B cell (primary cell): ENCODE measurements at places on chromosomes 5 and 9. TPM values are rescaled to one million over a fixed set of nuclear protein-coding genes. Genes with fewer than 3 reads are reported as not detected.
A peak's percentile ranks its signal among the peaks of the same experiment; 100 is the strongest.

- H3K27ac ChIP-seq: no peak overlapping the region
- no peaks in the 10 kb centered on the region for H3K27me3 ChIP-seq
- H3K4me1 ChIP-seq: no peaks in the 10 kb centered on the region
- no peak for DNase-seq
Observed at GRCh38 chr5:78675956-78676730, 27.6 kb upstream of the LHFPL2 start.

GRCh38 chr9:137778914-137779313, 98.7 kb upstream of the CACNA1B start:
- no peak overlapping the region for H3K4me3 ChIP-seq
- no peaks in the 10 kb centered on the region for H3K27me3 ChIP-seq
- H3K4me1 ChIP-seq: no peaks in the 10 kb centered on the region

GRCh38 chr9:101434998-101435397, 576 bp downstream of the ALDOB start:
- H3K27ac ChIP-seq: no peak overlapping the region
- H3K4me3 ChIP-seq: no peak overlapping the region
- H3K4me1 ChIP-seq: no peaks in the 10 kb centered on the region
- no peak for DNase-seq
- no peaks in the 10 kb centered on the region for H3K27me3 ChIP-seq

- H3K4me3 ChIP-seq: no peak overlapping the region
- no peaks in the 10 kb centered on the region for H3K36me3 ChIP-seq
- H3K27me3 ChIP-seq: no peaks in the 10 kb centered on the region
- H3K27ac ChIP-seq: no peak overlapping the region
- DNase-seq: no peak
Observed at GRCh38 chr9:136160995-136161610, 42.4 kb upstream of the TMEM250 start.

DNA sequence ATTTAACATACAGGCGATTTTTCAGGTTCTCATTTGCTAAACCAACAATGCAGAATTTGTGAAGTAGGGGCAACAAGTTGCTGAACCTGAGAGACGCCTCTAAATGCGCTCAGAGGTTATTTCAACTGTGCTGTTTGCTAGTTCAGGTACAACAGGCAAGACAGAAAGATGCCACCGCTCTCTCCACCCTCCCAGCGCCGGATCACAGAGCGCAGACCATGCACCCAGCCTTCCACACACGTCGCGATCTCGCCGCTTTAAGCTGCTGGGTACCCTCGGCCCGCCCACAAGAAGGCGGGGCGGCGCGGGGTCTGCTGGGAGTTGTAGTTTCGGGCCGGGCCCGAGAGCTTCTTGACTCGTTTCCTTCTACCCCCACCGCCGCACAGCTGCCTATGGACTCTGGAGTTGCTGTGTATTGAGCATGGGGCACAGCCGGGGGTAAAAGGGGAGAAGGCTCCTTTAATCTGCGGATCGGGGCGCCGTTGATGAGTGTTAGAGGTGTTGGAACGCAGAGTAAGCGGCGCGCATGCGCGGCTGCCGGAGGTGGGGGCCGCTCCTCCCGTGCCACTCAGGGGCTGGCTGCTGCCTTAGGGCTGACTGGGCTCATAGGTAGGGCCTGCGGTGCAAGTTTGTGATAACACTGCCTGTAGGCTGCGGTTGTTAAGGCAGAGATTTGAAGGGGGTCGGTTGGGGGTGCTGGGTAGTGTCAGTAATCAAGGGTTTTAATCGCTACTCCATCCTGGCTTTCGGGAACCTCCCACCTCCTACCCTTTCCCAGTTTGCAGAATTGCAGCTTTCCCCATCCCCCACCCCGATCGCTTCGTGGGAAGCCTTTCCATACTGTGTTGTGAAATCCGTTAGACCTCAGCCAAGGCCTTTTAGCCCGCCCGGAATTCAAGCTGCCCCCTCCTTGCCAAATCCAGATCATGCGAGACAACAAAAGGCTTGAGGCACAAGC, 40.3 kb upstream of the ABCA1 start:
- DNase-seq: peak; percentile 92
- H3K36me3 ChIP-seq: no peaks in the 10 kb centered on the region
- H3K27ac ChIP-seq: no peak overlapping the region
- H3K27me3 ChIP-seq: no peaks in the 10 kb centered on the region
- H3K4me1 ChIP-seq: peaks cover 14% of the 10 kb centered on the region

GRCh38 chr5:111553868-111554267, 41.5 kb upstream of the STARD4 start:
- DNase-seq: no peak
- no peaks in the 10 kb centered on the region for H3K27me3 ChIP-seq
- H3K4me3 ChIP-seq: no peak overlapping the region
- no peak overlapping the region for H3K27ac ChIP-seq

GRCh38 chr5:31937226-31937625, 236.9 kb downstream of the GOLPH3 start:
- no peaks in the 10 kb centered on the region for H3K4me1 ChIP-seq
- H3K36me3 ChIP-seq: no peaks in the 10 kb centered on the region
- DNase-seq: no peak
- H3K27me3 ChIP-seq: no peaks in the 10 kb centered on the region

DNA sequence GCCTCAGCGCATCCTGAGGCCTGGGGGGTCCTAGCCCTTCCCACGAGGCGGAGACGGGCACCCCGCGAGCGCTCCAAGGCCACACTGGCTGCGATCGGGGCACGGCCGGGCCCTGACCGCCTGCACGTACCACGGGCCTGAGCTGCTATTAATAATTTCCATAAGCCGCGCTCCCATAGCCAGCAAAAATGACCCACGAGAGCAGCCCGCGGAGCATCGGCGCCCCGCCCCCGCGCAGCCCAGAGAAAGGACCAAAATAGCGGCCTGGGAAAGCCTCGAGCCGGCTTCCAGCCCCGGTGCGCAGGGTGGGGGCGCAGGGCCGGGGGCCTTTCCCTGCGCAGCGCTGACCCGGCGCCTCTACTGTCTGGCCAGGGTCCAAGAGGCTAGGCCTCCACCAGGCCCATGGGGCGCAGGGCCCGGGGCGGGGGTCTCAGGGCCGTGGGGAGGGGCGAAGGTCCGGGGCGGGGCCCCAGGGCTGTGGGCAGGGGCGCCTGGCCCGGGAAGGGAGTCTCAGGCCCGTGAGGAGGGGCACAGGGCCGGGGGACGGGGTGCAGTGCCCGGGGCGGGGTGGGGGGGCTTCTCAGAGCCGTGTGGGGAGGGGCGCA, 54.4 kb downstream of the EXD3 start:
- no peak for DNase-seq
- no peak overlapping the region for H3K27ac ChIP-seq
- H3K27me3 ChIP-seq: no peaks in the 10 kb centered on the region
- H3K4me3 ChIP-seq: no peak overlapping the region
- H3K36me3 ChIP-seq: no peaks in the 10 kb centered on the region

- no peaks in the 10 kb centered on the region for H3K36me3 ChIP-seq
- DNase-seq: no peak
- H3K4me1 ChIP-seq: no peaks in the 10 kb centered on the region
Observed at GRCh38 chr9:101951598-101951997, 213.2 kb upstream of the GRIN3A start.

GRCh38 chr9:1701113-1701512, 314.0 kb upstream of the SMARCA2 start:
- no peak overlapping the region for H3K27ac ChIP-seq
- no peak overlapping the region for H3K4me3 ChIP-seq
- no peaks in the 10 kb centered on the region for H3K36me3 ChIP-seq
- no peaks in the 10 kb centered on the region for H3K4me1 ChIP-seq
- H3K27me3 ChIP-seq: no peaks in the 10 kb centered on the region

GRCh38 chr9:85510830-85511504, 230.8 kb downstream of the AGTPBP1 start:
- no peak for DNase-seq
- no peak overlapping the region for H3K27ac ChIP-seq
- H3K36me3 ChIP-seq: no peaks in the 10 kb centered on the region

DNA sequence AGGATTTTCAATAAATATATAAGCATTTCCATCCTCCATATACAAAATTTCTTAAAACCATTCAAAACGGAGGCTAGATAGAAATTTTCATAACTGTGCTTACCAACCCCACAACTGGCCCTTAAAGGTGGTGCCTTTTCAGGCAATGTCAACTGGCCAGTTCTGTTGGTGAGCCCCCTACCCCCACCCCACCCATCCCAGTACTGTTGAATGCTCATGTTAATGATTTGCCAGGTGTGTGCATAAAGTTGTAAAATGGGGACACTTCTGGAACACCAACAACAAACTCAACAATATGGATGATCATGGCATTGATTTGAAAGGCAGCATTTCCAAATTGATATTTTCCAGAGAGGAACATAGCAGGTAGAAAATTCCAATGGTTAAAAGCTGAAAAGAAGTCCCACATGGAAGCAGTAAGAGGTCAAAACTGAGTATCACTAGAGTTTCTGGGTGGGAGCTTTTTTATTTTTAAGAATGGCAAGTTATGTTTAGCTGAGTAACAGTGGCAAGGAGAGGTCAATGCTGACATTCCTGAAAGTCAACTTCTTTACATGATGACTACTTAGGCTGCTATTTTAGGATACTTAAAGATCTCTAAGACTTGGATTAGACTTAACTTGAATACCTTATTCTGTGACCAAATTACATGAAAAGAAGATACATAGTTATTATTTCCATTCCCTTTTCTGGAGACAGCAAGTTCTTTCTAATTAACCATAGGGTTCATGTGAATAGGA, 2.7 kb downstream of the LEAP2 start:
- peaks cover 42% of the 10 kb centered on the region for H3K36me3 ChIP-seq
- H3K4me3 ChIP-seq: no peak overlapping the region
- no peak for DNase-seq
- H3K4me1 ChIP-seq: no peaks in the 10 kb centered on the region
- H3K27me3 ChIP-seq: no peaks in the 10 kb centered on the region
- no peak overlapping the region for H3K27ac ChIP-seq

PPP3R2 gene
- not detected in 2 replicates for polyA plus RNA-seq

PCDHB9 gene
- polyA plus RNA-seq: 0.12 and 0.20 TPM in 2 replicates

IGIP gene
- 0.98 and 1.3 TPM in 2 replicates for polyA plus RNA-seq

FBXL7 gene
- not detected in 2 replicates for polyA plus RNA-seq
